HFFc6 (cell line): ENCODE measurements at places on chromosomes 2 and 18. TPM values are rescaled to one million over a fixed set of nuclear protein-coding genes. Genes with fewer than 3 reads are reported as not detected.

The GCG gene
- not detected in 3 replicates for total RNA-seq

DNA sequence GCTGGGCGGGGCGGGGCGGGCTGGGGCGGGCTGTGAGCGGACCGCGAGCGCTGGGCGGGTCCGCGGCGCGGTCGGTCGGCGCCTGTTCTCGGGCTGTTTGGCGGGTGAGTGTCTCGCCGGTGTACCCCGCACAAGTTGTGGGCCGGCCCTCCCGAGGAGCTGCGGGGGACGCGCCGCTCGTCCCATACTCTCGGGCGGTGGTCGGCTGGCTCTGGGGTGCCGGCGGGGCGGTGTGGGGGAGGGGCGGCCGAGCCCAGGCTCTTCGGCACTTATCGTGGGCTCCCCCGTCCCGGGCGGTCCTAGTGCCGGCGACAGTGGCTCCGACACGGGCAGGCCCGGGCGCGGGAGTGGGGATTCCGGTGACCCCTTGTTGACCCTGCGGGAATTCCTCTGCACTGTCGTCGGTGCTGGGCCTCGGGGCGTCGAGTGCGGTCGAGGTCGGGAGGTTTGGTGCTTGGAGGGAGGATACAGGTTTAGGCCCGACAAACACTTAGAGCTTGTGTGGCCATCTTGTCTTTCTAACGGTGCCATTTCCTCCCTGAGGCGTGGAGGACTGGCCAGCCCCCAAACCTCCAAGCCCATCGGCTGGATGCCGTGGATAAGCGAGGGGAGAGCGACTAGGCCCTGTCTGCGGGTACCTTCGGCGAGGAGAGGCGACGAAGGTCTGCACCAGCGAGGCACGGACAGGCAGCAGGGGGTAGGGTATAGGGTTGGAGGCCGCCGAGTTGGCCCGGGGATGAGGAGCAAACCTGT is at the start of gene SEPTIN2:
TSS of gene SEPTIN2 (plus strand) at position 47 of the 753 bp plus-strand sequence. CDS start 8,308 bp downstream, outside the sequence.
- H3K4me3 ChIP-seq, result peak within 1 kb of the TSS; percentile 100
- peak within 1 kb of the TSS; percentile 100 for H3K27ac ChIP-seq
- peak; percentile 30 for DNase-seq
- peaks cover 51% of the 10 kb centered on the region for H3K36me3 ChIP-seq

GRCh38 chr2:80610108-80610507 is 305.6 kb upstream of the LRRTM1 start:
- no peak overlapping the region for H3K4me3 ChIP-seq
- H3K27me3 ChIP-seq, result no peaks in the 10 kb centered on the region
- H3K36me3 ChIP-seq, result no peaks in the 10 kb centered on the region; the same call in 1 of the 2 replicates
- H3K4me1 ChIP-seq, result no peaks in the 10 kb centered on the region
- DNase-seq, result no peak
- no peak overlapping the region for H3K27ac ChIP-seq

The SIX3 gene
- not detected in 3 replicates for total RNA-seq

GRCh38 chr2:144513388-144514101 is 6.4 kb downstream of the ZEB2 start:
- H3K27me3 ChIP-seq, result peaks cover 6% of the 10 kb centered on the region
- H3K4me3 ChIP-seq, result peak overlapping the region; percentile 90
- peaks cover 69% of the 10 kb centered on the region for H3K4me1 ChIP-seq
- peak overlapping the region; percentile 97 for H3K27ac ChIP-seq
- DNase-seq, result peak; percentile 49
- H3K36me3 ChIP-seq, result peaks cover 13% of the 10 kb centered on the region

GRCh38 chr2:72576459-72576858 is 249.4 kb downstream of the EXOC6B start:
- H3K27ac ChIP-seq, result peak overlapping the region; percentile 8; the same call in 1 of the 2 replicates
- no peak for DNase-seq
- H3K4me3 ChIP-seq, result peak overlapping the region; percentile 4; the same call in 1 of the 2 replicates
- no peaks in the 10 kb centered on the region for H3K36me3 ChIP-seq
- peaks cover 74% of the 10 kb centered on the region for H3K4me1 ChIP-seq

The SS18 gene
- 62.7 to 70.0 TPM (median 65.7 TPM) in 3 replicates for total RNA-seq

DNA sequence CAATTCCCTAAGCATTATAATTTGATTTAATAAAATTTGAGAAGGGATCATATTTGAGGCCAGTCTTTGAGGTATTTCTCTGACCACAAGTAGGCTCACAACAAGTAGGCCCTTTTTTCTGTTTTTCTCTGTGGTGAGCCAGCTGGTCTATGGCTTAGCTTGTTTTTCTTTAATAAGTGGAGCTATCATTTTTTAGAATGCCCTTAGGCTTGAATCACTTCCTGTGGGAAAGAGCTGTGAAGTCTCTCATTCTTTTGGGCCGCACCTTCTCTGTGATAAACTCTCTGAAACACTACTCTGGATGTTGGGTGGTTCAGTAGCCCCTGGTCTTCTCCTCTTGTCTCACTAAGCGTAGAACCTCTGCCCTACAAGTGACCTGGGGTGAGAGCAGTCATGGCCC is 235.9 kb downstream of the SUCLG1 start:
- peaks cover 4% of the 10 kb centered on the region; the same call in 1 of the 2 replicates for H3K27me3 ChIP-seq
- H3K4me3 ChIP-seq, result no peak overlapping the region
- DNase-seq, result no peak

DNA sequence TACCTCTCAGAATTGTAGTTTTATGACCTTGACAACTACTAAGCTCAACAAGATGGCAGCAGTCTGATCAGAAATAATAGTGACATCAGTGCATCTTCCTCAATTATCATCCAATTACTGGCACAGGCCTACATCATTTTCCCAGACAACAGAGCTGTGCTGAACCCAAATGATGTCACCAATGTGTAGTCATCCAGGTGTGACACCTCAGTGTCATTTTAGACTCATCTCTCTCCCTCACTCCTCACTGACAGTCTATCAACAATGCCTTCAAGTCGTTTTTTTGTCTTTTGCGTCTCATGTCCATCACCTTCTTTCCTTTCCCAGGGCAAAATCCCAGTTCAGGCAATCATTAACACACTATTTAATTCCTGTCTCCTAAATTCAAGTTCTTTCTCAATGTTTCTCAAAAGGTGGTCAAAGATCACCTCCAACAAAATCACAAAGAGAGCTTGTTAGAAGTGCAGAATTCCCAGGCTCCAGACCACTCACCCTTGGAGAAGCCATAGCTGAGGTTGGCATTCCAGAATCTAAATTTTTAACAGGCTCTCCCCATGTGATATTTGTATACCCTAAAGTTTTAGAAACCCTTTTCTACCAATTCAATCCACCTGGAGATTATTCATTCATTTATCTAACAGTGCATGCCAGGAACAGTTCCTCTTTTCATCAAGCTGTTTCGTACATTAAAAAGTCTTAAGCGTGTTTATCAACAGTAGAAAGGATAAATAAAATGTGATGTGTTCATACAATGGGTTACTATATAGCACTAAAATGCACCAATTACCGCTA is 125.3 kb upstream of the KLF7 start:
- no peak for DNase-seq
- H3K36me3 ChIP-seq, result no peaks in the 10 kb centered on the region
- peaks cover 4% of the 10 kb centered on the region for H3K4me1 ChIP-seq

GRCh38 chr2:240451108-240451611 is 15.7 kb downstream of the GPC1 start:
- H3K4me1 ChIP-seq, result peaks cover 26% of the 10 kb centered on the region
- H3K36me3 ChIP-seq, result no peaks in the 10 kb centered on the region

The ALLC gene
- not detected in 3 replicates for total RNA-seq

- H3K4me3 ChIP-seq, result no peak overlapping the region
- peaks cover 29% of the 10 kb centered on the region for H3K27me3 ChIP-seq
- H3K36me3 ChIP-seq, result no peaks in the 10 kb centered on the region
- no peaks in the 10 kb centered on the region for H3K4me1 ChIP-seq
These were observed 62.2 kb downstream of the ACKR3 start for GRCh38 chr2:236631856-236632291.

DNA sequence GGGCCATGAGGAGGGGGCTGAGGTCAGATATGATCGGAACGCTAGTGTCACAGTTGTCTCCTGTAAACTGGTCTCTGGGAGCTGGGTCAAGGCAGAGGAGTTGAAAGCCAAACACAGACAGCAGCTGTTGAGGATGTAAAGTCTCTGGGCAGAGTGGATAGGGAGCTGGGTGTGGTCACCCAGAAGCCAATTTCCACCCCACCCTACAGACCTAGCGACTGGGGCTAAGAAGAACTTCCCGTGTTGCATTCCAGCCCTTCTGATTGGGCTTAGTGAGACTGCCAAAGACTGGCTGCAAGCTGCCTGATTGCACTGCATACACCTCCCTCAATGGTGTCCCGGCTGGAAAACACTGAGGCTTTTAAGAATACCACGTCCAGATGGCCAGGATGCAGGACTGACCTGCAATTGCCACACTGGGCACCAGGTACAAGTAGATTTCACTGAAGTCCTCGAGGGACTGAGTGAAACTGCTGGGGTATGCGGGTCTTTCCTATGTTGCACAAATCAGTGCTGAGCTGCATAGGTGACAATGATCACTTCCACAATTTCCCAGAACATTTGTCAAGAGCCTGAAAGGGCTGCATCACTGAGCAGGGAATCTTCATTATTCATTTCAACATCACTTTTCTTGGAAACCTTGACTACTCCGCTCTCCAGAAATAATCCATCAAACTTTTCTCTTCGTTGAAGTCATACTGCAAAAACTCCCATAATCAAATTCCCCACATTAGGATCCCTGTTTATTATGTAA is 43.1 kb upstream of the EML4 start:
- no peak overlapping the region for H3K4me3 ChIP-seq
- peaks cover 71% of the 10 kb centered on the region for H3K4me1 ChIP-seq
- DNase-seq, result no peak
- H3K36me3 ChIP-seq, result peaks cover 10% of the 10 kb centered on the region; the same call in 1 of the 2 replicates
